ENCODE measurements at places on chromosomes 2 and 18.

DNA sequence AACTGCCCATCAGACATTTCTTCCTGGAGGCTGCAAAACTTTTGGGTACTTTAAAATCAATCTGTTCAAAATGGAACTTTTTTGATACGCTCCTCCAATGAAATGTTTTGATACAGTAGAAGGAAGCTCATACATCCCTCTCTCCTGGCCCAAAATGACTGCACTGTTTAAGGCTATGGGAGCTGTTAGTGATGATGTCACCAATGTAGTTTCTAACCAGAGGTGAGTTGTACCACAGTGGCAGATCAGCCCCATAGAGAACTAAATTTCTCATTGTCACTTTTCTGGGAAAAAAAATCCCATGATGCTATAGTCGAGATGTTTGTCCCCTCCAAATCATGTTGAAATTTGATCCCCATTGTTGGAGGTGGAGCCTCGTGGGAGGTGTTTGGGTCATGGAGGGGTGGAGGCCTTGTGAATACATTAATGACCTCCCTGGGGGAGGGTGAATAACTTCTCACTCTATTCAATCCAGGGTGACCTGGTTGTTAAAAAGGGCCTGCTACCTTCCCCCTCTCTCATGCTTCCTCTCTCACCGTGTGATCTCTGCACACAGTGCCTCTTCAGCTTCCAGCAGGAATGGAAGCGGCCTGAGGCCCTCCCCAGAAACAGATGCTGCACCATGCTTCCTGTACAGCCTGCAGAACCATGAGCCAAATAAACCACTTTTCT, 117.4 kb upstream of the NPAS2 start:
- DNase-seq: no peak

GRCh38 chr2:29113891-29114321, 1.3 kb upstream of the CLIP4 start:
- DNase-seq: no peak

DNA sequence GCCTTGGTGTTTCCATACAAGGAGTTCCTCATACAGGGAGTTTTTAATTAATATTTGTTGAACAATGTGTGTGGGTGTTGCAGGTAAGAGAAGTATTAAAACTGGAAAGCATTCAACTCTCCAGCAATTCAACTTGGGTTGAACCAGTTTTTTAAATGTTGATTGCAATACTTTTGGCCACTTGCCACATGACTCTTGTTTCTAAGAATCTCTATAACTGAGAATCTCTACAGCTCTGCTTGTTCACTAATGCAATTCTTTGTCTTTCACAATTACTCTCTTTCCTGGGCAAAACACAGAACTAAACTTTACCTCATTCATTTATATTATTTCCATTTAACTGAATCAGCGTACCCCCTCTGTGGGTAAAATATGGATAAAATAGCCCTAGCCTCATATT, 429.4 kb downstream of the ARHGAP15 start:
- DNase-seq: no peak

- DNase-seq: no peak
Measured at GRCh38 chr2:68404164-68404563, 39.1 kb downstream of the PLEK start.

DNA sequence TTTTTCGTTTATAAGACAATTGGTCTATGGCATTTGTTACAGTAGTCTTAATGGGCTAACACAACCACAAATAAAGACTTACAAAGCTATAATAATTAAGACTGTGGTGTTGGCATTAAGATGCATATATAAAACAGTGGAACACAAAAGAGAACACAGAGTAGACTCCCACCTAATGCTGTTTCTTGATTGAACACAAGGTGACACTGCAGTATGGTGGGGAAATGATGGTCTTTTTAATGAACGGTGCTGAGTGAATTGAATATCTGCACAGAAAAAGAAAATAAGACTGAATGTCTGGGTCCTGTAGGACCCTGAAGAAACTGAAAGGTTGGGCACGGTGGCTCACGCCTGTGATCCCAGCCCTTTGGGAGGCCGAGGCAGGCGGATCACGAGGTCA, 1136.6 kb upstream of the NXPH2 start:
- DNase-seq: no peak
